ENCODE measurements at places on chromosomes 2 and 18.

DNA sequence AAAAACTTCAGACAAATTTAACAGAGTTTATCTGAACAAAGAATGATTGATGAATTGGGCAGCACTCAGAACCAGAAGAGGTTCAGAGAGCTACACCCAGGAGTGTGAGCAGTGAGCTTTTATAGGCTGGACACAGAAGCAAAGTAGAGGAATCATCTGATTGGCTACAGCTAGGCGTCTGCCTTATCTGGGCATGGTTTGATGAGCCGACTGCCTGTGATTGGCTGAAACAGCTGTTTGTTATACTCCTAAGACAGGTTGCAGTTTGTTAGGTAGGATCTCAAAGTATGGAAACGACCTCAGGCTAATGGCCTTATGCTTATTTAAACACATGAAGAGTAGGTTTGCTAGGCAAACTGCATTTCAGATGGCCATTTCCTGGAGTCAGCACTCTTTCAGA lies 188.9 kb downstream of the MYO1B start:
- no peak for DNase-seq

DNA sequence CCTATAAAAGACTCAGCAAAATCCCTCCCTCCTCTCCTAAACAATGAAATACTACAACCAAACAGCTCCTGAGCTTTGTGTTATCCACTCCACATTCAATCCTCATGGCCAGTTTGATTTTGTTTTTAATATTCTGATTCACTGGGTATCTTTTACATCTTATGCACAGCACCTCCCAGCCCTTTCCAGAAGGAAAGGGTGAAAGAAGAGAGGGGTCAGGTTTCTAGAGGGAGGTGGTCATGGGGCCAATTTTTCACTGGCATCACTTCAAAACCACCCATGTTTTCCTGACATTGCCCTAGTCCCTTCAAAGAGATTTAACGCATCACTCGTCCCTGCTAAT lies 315.6 kb downstream of the LPIN1 start:
- no peak for DNase-seq

DNA sequence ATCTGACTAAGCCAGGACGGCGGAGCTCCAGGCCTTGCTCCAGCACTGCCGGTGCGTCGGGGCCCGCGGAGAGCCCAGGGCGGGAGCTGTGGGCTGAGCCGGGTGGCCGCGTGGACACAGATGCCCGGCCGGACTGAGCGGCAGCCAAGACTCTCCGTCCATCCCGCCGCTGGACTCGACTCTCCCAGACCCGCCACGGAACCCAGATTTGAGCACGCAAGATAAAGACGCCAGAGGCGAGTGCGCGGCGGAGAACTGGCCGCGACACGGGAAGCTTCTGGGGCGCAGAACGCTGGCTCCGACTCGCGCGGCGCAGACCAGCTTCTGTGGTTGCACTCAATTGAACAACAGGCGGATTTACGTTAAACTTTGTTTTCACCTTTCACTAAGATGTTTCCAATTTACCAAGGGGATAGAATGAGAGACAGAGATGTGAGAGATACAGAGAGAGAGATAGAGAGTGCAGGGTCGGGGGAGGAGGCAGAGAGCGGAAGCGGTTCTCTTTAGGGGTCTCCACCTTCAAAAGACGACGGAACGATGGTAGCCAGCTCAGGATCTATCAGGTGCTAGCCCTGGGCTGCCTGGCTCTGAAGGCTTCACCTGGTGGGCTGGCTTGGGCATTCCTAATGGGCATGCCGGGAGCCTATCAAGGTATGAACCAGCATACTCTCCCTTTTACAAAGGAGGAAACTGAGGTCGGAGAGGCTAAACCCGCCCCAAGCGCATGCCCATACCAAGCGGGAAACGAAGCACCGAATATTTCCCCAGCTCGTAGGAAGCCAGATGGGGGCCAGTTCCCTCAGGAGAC lies 10.4 kb upstream of the EN1 start:
- DNase-seq, result no peak

DNA sequence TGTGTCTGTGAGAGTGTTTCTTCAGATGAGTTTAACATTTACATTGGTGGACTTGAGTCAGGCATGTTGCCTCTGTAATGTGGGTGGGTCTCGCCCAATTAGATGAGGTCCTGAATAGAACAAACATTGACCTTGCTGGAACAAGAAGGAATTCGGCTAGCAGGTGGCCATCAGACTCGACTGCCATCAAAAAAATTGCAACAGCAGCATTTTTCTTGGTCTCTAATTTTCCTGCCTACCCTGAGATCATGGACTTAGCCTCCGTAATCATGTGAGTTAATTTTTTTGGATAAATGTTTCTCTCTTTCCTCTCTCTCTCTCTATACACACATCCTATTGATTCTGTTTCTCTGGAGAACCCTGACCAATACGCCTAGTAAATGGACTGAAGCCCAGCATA lies 83.8 kb upstream of the ST6GAL2 start:
- DNase-seq, result no peak

GRCh38 chr2:197890168-197890567 lies 85.8 kb downstream of the PLCL1 start:
- DNase-seq, result no peak

DNA sequence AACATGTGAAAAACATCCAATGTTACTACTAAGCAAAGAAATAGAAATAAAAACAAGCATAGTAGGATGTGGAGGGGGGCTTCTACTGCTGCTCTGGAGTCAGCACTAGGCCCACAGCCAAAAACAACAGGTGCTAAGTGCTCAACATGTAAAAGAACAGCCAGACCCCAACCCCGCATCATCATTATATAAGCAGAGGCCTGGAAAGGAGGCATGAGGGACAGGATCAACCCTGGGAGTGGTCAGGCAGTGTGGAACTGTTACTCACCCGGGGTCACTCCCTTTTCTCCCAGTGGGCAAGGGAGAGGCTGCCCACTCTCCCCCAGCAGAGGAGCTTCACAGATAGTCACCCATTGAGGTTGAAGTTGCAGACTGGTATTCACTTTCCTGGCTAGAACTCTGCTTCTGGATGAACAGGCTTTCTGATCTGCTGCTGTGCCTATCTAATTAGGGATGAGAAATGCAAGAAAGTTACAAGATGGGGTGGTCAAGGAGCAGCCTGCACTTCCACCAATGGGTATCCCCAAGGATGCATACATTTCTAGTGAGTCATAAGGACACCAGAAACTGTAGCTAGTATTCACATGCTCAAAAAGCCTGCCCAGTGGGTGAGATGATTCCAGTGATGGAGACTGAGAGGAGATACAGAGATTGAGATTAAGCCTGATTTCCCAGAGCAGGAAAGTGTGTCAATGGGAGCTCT lies 480.1 kb upstream of the TCF4 start:
- DNase-seq, result no peak

GRCh38 chr18:35854095-35854494 lies 118.4 kb upstream of the RMP24 start:
- no peak for DNase-seq

GRCh38 chr2:220279840-220280239 lies 652.4 kb downstream of the SLC4A3 start:
- no peak for DNase-seq

DNA sequence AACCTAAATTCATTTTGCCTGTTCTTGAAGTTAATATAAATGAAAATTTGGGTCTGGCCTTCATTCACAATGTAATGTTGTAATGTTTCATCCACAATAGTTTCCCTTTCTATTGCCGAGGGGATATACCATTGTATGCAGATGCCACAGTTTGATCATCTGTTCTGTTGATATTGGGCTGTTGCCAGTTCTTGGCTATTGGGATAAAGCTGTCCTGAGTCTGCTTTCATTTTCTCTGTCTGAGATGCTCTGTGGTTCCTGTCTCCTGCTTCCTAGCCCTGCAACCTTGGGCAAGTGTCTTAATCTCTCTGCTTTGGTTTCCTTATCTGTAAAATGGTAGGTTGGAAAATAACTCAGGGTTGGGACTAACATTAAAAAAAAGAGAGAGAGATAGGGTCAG lies 25.2 kb downstream of the B3GNT2 start:
- no peak for DNase-seq

- DNase-seq, result no peak
Measured at GRCh38 chr2:143026411-143027054, 102.7 kb upstream of the ARHGAP15 start.

DNA sequence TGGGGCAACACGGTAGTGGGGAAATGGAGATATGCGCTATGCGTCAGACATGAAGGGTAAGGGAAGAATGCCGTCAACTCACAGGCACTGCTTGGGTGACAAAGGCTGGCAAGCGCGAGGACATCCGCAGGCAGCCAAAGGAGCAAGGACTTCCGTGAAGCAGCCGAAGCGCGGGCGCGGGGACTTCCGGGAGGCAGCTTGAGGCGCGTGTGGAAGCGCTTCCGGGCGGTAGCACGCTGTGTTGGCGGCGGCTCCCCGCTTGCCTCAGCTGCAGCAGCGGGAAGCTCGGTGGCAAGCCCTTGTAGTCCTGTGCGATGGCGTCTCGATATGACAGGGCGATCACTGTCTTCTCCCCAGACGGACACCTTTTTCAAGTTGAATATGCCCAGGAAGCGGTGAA lies at the start of gene PSMA8:
Gene PSMA8 (plus strand): TSS at position 218 of the 400 bp plus-strand sequence. CDS start 97 bp downstream, at position 315.
- DNase-seq, result no peak

DNA sequence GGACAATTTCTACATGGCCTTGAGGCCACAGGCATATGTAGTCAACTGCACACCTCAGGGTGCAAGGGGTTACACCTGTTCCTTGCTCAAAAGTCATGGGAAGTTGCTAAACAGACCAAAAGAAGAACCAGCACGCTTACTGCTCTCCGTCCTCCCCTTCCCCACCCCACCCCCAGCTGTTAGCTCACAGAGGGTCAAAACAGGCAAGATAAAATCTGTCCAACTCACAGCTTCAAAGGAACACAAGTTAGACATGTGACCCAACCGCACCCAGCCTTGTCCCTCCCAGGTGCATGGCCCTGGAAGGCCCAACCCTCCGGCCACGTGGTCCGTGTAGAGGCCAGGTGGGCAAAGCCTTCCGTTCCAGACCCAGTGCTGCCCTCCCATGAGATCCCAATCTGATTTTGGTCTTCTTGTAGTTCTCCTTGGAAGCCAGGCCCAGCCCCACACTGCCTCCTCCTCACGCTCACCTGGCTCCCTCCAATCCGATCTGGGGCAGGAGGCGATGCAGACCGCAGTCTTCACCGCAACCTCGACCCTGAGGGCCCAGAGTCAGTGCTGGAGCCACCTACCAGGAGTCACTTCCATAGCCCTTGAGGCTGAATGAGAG lies 14.5 kb upstream of the ASPRV1 start:
- DNase-seq, result no peak

DNA sequence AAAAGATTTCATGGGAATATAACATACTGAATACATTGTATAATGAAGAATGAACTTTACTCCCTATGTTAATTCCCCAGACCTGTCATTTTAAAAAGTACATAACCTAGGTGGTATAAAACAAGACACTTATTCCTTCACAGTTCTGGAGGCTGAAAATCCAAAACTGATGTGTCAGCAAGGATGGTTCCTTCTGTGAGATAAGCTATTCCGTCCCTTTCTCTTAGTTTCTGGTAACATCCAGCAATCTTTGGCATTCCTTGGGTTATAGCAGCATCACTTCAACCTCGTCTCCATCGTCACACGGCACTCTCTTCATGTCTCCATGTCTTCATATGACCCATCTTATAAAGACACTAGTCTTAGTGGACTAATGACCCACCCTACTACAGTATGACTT lies 93.9 kb downstream of the ASXL2 start:
- DNase-seq, result no peak

DNA sequence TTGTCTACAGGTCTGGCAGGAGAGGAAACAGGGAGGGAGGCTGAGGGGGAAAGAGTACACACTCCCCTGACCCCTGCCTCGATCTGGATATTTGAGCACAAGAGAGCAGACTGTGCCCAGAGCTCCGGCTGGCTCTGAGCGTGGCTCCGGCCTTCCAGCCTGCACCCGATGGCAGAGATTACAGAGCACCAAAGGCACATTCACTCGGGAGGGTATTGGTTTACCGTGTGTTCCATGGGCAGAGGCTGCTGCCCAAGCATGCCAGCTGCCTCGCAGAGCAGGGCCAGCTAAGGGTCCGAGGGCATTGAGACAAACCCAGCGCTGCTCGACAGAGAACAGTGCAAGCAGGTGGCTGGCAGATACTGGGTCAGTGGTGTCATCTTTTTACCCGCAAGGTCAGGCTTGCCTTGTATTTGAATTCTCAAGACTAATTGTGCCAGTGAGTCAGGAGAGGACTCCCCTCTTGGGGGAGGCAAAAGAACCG lies 132.2 kb downstream of the TNS1 start:
- no peak for DNase-seq

DNA sequence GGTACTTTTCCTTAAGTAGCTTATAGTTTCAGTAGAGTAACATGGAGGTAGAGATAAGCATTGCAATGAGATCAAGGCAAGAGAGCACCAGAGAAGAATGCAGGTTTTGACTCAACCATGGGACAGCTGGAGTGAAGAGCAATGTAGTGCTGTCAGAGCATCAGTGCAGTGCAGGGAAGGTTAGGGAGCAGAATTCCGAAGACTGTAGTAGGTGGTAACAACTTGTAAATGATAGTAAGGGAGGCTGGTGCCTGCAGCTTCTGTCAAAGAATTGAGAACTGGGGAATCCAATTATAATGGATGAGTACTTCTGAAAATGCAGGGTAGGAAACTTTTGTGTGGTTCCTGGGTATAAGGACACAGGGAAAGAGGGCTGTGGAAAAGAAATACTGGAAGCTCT lies 183.2 kb downstream of the KCNS3 start:
- no peak for DNase-seq

DNA sequence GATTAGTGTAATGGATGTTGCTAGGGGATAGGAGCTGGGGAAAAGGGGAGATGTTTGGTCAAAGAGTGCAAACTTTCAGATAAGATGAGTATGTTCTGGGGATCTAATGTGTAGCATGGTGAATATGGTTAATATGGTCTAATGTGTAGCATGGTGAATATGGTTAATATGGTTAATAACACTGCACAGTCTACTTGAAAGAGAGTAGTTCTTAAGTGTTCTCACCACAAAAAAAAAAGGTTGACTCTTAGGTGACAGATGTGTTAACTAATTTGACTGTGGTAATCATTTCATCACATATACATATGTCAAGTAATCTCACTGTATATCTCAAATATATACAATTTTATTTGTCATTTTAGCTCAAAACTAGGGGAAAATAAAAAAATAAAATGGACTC lies 121.3 kb upstream of the CD226 start:
- no peak for DNase-seq

DNA sequence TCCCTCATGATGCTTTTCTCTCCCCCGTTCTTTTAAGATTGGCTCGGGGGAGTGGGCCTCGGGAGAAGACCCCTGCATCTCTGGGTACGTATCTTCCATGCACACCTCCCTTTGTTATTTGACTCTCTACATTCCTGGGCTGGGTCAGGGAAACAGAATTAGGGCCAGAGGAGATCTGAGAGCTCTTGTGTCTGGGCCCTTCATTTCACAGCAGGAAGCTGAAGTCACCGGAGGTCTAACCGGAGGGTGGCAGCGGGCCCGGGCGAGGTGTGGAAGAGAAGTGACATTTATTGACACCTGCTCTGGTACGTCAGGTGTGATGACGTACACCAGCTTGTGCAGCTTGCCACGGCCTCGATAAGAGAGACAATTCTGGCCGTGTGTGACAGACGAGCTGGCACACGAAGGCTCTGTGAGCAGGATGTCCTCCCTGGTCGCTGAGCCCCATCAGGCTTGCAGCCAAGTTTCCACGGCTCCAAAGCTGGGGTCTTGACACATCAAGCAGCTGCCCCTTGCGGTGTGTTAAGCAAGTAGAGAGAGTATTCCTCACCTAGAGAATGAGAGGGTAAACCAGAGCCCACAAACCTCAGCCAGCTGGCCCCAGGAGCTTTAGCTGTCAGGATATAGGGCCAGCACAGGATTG lies 30.4 kb downstream of the TOGARAM2 start:
- peak; percentile 81 for DNase-seq

- no peak for DNase-seq
Measured at GRCh38 chr2:49577041-49577440, 422.7 kb upstream of the FSHR start.

- no peak for DNase-seq
Measured at GRCh38 chr2:162308747-162309503, 9.6 kb downstream of the IFIH1 start.

Data from NK-92 treated with Interleukin-12 subunit alpha and Interleukin-12 subunit beta, amount 100 ng/mL, for 24 hours (cell line).